ENCODE measurements at places on chromosomes 12 and 14. TPM values are rescaled to one million over a fixed set of nuclear protein-coding genes. Genes with fewer than 3 reads are reported as not detected.
A peak's percentile ranks its signal among the peaks of the same experiment; 100 is the strongest.

Gene LIN52
- total RNA-seq = 15.1 TPM

Gene STAT6
- total RNA-seq = 83.4 TPM

- H3K27me3 ChIP-seq = peaks cover 11% of the 10 kb centered on the region
- no peak overlapping the region for H3K27ac ChIP-seq
- no peaks in the 10 kb centered on the region for H3K36me3 ChIP-seq
- DNase-seq = no peak
- H3K4me3 ChIP-seq = no peak overlapping the region
- no peaks in the 10 kb centered on the region for H3K4me1 ChIP-seq
Observed at GRCh38 chr14:93464271-93464670, 33.5 kb downstream of the UNC79 start.

DNA sequence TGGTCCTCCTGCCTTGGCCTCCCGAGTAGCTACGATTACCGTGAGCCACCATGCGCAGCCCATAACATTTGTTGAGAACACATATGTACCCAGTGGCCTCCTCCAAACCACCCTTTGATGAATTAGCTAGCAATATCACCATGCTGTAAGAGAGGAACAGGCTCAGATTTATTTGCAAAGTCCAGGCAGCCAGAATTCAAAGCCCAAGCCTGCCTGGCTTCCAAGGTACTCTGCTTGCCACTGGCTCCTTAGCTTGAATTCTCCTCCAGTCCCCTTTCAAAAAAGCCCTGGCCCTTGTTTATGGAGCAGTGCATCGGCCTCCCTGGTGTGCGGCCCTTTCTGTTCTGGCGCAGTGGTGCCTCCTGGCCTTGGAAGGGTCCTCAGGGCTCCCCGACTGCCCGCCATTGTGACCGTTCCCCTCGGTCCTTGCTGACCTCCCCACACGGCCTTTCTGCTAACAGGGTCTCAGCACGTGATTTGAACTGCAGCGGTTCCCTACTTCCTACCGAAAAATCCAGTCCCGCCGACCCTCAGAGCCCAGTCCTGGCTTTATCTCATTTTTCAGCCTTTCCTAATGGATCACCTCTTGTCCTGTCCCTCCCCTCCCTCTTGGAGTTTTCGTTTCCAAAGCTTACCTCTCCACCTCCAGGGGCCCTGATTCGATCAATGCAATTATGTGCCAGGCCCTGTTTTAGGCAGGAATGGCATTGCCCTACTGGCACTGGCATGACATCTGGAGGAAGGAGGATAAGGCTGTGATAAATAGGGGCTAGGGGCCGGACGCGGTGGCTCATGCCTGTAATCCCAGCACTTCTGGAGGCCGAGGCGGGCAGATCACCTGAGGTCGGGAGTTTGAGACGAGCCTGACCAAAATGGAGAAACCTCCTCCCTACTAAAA lies 22.0 kb downstream of the SLC25A29 start:
- H3K4me1 ChIP-seq = peaks cover 19% of the 10 kb centered on the region
- H3K36me3 ChIP-seq = peaks cover 3% of the 10 kb centered on the region
- H3K27ac ChIP-seq = peak overlapping the region; percentile 85

GRCh38 chr14:22650960-22651521 lies 6.9 kb upstream of the OR6J1 start:
- H3K4me1 ChIP-seq = peaks cover 4% of the 10 kb centered on the region
- no peak overlapping the region for H3K4me3 ChIP-seq
- H3K36me3 ChIP-seq = no peaks in the 10 kb centered on the region
- no peak overlapping the region for H3K27ac ChIP-seq
- H3K27me3 ChIP-seq = peaks cover 4% of the 10 kb centered on the region
- no peak for DNase-seq

Data from type B pancreatic cell (in vitro differentiated cells).